Activated CD4-positive, alpha-beta memory T cell treated with anti-CD3 and anti-CD28 coated beads for 36 hours (primary cell): ENCODE measurements at places on chromosomes 3 and 15. TPM values are rescaled to one million over a fixed set of nuclear protein-coding genes. Genes with fewer than 3 reads are reported as not detected.
A peak's percentile ranks its signal among the peaks of the same experiment; 100 is the strongest.

GRCh38 chr3:10577486-10577885, 72.1 kb upstream of the ATP2B2 start:
- H3K4me1 ChIP-seq, result no peaks in the 10 kb centered on the region
- peaks cover 3% of the 10 kb centered on the region for H3K27me3 ChIP-seq
- no peak overlapping the region for H3K27ac ChIP-seq
- DNase-seq, result no peak
- no peaks in the 10 kb centered on the region for H3K36me3 ChIP-seq

Gene FETUB
- not detected for total RNA-seq

Gene CCDC191
- 3.5 TPM for total RNA-seq

Gene REC114
- total RNA-seq, result not detected

DNA sequence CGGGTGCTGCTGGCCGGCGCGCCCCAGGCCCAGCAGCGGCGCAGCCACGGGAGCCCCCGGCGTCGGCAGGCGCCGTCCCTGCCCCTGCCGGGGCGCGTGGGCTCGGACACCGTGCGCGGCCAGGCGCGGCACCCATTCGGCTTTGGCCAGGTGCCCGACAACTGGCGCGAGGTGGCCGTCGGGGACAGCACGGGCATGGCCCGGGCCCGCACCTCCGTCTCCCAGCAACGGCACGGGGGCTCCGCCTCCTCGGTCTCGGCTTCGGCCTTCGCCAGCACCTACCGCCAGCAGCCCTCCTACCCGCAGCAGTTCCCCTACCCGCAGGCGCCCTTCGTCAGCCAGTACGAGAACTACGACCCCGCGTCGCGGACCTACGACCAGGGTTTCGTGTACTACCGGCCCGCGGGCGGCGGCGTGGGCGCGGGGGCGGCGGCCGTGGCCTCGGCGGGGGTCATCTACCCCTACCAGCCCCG, 777 bp downstream of the LOXL1 start:
- peak overlapping the region; percentile 59 for H3K4me3 ChIP-seq
- peak; percentile 46 for DNase-seq
- H3K27me3 ChIP-seq, result no peaks in the 10 kb centered on the region
- H3K4me1 ChIP-seq, result peaks cover 45% of the 10 kb centered on the region
- no peak overlapping the region for H3K27ac ChIP-seq

Gene RHOV
- total RNA-seq, result 0.29 TPM

Gene CA12
- total RNA-seq, result 0.07 TPM

DNA sequence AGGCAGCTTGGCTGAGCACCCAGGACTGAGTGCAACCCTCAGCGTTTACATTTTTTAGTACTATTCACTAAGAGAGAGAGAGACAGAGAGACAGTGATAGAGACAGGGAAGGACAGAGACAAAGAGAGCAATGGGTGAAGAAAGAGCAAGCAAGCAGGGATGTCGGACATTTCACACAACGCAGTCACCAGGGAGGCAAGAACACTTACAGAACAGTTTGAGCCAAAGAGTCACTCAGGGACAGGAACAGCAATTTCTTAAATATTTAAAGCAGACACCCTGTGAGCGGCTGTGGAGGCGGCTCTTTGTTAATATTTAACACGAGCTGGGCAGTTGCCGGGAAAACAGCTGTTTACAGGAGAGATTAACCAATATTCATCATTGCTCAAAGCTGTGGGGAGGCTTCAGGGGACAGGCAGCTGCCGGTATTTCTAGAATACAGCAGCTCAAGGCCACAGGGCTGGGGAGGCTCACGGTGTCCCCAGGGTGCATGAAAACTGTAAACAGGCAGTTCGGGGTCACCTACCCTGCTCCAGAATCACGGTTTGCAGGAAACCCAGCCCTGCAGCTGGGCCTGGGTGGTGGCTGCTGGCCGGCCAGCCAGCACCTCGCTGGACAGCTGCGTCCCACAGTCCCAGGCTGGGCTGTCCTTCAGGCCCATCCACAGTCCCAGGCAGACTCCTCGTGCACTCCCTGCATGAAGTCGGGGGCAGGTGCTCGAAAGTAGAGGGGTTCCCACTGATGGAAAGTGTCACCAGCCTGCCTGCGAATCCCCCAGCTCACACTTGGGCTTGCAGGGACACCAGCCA, 38.8 kb upstream of the PCSK6 start:
- no peaks in the 10 kb centered on the region for H3K4me1 ChIP-seq
- peaks cover 12% of the 10 kb centered on the region for H3K27me3 ChIP-seq
- H3K36me3 ChIP-seq, result no peaks in the 10 kb centered on the region
- DNase-seq, result no peak
- no peak overlapping the region for H3K4me3 ChIP-seq
- H3K27ac ChIP-seq, result no peak overlapping the region

Gene DNAH12
- 0.14 TPM for total RNA-seq

DNA sequence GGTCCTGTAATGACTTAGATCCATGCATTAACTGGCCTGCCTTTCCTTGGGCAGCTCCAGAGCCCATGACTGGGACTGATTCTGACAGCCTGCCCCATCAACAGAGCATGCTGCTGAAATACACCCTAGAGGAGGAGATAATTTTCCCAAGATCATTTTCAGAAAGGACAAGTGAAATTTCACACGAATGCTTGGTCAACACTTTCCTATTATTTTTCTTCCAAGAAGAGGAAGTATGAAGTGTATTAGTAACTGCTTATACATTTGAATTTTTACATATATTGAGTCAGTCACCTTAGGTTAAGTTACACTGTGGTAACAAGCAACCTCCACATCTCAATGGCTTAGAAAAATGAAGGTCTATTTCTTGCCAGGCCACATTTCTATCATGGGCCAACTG, 9.7 kb upstream of the NMNAT3 start:
- no peak overlapping the region for H3K27ac ChIP-seq
- no peaks in the 10 kb centered on the region for H3K36me3 ChIP-seq
- no peak for DNase-seq
- H3K4me1 ChIP-seq, result no peaks in the 10 kb centered on the region
- H3K4me3 ChIP-seq, result no peak overlapping the region
- H3K27me3 ChIP-seq, result peaks cover 12% of the 10 kb centered on the region

DNA sequence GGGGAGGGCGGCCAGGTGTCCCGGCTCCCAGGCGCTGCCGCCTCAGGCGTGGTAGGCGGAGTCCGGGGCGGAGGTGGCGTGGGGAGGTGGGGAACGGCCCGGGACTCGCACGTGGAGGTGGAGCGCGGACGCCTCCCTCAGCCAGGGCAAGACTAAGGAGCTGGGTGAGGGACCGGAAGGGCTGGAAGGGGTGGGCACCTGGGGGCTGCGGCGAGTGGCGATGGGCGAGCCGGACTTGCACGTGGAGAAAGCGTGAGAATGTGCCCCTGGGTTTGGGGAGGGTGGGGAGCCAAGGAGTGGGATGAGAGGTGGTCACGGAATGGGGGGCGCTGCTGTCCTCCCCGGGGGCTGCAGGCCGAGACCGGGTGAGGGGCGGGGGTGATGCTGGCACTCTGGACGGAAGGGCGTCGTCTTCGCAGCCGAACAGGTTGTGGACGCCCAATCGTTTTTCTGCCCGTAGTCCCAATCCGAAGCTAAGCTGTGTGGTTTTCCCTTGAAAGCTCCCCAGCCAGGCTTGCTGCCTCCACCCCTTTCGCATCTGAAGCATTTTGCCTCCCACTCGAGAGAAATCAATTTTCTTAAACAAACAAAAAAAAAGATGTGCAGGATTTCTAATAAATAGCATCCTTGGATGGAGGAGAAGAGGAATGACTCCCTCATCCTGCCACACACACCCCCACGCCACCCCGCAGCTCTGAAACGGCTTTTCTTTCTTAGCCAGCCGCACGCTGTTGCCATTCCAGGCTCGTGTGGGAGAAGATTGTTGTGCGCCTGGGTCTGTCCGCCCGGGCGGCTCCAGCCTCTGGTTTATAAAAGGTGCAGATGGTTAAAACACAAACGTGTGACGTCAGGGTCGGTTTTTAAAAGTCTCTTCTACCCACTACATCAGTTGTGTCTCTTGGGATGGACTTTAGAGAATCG, 62.5 kb upstream of the ANKRD28 start:
- peaks cover 21% of the 10 kb centered on the region for H3K4me1 ChIP-seq
- peaks cover 8% of the 10 kb centered on the region for H3K36me3 ChIP-seq
- H3K27ac ChIP-seq, result peak overlapping the region; percentile 64
- peak; percentile 41 for DNase-seq
- no peaks in the 10 kb centered on the region for H3K27me3 ChIP-seq

GRCh38 chr3:116517308-116517707, 72.0 kb upstream of the LSAMP start:
- no peaks in the 10 kb centered on the region for H3K4me1 ChIP-seq
- no peaks in the 10 kb centered on the region for H3K27me3 ChIP-seq
- H3K4me3 ChIP-seq, result no peak overlapping the region
- no peak for DNase-seq

Gene PLCL2
- 16.7 TPM for total RNA-seq

DNA sequence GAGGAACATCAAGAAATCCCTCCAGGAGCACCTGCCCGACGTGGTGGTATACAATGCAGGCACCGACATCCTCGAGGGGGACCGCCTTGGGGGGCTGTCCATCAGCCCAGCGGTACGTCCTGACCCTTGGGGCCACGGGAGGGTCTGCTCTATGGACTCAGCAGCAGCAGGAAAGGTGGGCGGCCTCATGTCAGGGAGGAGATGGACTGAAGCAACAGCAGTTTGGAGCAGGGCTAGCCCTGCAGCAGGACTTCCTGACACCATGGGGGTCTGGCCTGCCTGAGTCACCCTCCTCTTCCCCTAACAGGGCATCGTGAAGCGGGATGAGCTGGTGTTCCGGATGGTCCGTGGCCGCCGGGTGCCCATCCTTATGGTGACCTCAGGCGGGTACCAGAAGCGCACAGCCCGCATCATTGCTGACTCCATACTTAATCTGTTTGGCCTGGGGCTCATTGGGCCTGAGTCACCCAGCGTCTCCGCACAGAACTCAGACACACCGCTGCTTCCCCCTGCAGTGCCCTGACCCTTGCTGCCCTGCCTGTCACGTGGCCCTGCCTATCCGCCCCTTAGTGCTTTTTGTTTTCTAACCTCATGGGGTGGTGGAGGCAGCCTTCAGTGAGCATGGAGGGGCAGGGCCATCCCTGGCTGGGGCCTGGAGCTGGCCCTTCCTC, 24.2 kb downstream of the HDAC11 start:
- no peaks in the 10 kb centered on the region for H3K36me3 ChIP-seq
- no peaks in the 10 kb centered on the region for H3K4me1 ChIP-seq
- no peak overlapping the region for H3K27ac ChIP-seq
- no peak for DNase-seq
- no peaks in the 10 kb centered on the region for H3K27me3 ChIP-seq
- no peak overlapping the region for H3K4me3 ChIP-seq

DNA sequence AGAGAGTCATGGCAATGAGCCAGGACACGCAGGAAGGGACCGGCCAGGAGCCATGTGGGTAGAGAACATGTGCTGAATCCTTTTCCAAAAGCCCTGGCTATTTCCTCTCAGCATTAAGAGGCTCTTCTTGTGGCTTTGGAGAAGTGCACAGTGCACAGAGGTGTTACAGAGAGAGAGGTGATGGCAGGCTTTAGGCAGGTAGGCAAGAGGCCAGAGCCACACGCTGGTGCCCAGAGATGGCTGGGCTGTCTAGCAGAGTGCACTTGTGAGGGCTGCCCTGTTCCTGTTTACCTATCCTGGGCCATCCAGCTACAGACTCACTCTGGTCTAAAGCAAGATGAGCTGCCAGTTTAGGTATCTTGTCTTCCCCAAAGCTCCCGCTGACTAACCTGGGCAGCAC, 402.6 kb downstream of the OCA2 start:
- no peaks in the 10 kb centered on the region for H3K27me3 ChIP-seq
- no peak for DNase-seq
- no peaks in the 10 kb centered on the region for H3K36me3 ChIP-seq
- no peak overlapping the region for H3K4me3 ChIP-seq
- H3K4me1 ChIP-seq, result no peaks in the 10 kb centered on the region
- H3K27ac ChIP-seq, result no peak overlapping the region

DNA sequence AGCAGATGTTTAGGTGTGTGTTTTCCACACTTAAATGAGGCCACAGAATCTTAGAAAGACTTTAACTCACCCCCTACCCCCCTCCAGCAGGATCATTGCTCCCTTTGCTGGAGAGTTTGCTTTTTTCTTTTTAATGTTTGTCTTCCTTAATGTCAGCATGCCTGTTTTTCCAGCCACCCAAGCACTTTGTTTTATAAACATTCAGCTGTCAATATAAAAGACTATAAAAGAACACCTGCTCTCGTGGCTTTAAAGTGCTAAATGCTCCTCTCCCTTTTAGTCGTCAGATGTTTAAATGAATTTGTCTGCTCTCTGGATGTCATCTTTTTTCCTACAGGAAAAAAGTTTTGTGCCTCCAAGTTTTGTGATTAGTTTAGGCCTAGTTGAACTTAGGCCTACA, 61.7 kb downstream of the SIDT1 start:
- H3K27me3 ChIP-seq, result no peaks in the 10 kb centered on the region
- no peak overlapping the region for H3K27ac ChIP-seq
- no peaks in the 10 kb centered on the region for H3K4me1 ChIP-seq
- no peak overlapping the region for H3K4me3 ChIP-seq
- no peak for DNase-seq

DNA sequence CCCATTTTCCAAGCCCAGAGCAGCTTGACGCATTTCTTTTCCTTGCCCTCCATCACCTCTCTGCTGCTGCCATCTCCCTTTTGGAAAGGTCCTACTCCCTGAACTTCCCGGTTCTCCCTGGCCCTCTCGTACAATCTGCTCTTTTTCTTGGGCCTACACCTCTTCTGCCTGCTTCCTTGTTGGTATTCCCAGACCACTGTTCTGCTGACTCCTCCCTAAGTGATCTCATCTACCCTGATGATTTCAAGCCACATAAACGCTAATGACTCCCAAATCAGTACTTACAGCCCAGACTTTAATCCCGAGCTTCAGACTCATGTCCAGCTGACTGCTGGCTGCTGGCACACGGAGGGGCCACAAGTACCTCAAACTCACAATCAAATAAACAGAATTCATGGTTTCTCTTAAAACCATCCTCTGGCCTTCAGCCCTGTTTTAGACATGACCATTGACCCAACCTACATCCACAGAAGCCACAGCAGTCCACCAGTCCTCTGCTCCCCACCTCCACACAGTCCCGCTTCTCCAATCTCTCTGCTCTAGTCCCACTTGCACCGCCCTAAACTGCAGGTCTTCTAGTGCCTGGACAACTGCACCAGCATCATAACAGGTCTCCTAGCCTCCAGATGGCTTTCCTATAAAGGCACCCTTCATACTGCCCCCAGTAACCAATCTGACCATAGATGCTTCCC, 57.6 kb downstream of the AAGAB start:
- H3K27me3 ChIP-seq, result no peaks in the 10 kb centered on the region
- DNase-seq, result no peak
- H3K4me3 ChIP-seq, result no peak overlapping the region
- peak overlapping the region; percentile 55 for H3K27ac ChIP-seq
- H3K36me3 ChIP-seq, result peaks cover 35% of the 10 kb centered on the region

Gene LIPH
- total RNA-seq, result not detected

Gene TAGLN3
- 0.85 TPM for total RNA-seq

Gene CPEB1
- total RNA-seq, result 0.07 TPM

- H3K27ac ChIP-seq, result no peak overlapping the region
- no peak overlapping the region for H3K4me3 ChIP-seq
- peaks cover 25% of the 10 kb centered on the region for H3K27me3 ChIP-seq
- DNase-seq, result no peak
- no peaks in the 10 kb centered on the region for H3K4me1 ChIP-seq
Observed at GRCh38 chr15:96947296-96948229, 617.1 kb downstream of the NR2F2 start.

Gene EFCC1
- total RNA-seq, result 0.12 TPM

Gene MKRN2OS
- total RNA-seq, result not detected
